ENCODE measurements at places on chromosomes 5 and 9.

DNA sequence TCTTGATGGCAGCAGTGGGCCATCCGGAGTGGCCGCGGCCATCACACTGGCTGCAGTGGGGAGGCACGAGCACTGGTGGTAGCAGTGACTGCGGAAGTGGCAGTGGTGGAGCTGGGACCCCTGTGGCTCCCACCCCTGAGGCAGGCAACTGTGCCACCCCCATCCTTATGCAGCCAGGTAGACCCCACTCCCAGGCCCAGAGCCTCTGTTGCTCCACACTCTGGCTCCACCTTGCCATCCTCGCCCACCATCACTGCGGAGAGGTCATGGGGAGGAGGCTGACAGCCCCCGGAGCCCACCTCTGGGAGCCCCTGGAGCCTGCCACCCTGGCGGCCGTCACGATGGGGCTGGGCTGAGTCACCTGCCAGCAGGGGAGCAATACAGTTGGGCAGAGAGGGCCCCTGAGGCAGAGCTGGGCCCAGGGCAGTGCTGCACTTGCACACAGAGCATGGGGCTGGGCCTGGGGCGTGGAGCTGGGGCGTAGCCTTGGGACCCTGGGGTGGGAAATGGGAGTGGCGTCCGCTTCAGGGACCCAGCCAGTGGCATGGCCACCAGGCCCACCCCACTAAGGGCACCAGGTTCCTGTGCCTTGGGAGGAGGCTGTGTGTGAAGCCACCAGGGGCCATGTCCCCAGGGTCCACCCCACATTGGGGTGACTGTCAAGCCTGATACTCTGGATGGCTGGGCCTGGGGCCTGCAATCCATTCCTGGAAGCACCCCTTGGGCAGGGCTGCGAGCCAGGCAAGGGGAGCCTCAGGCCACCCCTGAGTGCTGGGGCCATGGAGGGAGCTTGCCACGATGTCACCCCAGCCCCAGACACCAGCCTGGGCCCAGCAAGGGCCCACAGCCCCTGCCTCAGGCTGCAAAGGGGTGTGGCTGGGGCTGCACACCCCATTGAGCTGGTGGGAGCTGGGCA is 7.7 kb downstream of the AMBP start:
- DNase-seq = no peak

DNA sequence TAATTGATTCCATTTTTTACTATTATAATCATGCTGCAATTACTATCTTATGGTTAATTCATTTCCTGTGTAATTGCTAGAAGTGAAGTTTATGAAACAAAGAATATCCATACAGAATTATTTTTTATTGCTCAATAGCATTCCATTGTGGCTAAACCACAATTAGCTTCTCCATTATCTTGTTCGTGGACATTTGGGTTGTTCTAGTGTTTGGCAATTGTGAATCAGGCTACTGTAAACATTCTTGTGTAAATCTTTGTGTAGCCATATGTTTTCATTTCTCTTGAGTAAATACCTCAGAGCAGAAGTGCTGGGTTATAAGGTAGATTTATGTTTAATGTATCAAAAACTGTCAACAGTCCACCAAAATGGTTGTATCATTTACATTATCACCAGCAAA is 341.1 kb downstream of the MAT2B start:
- no peak for DNase-seq

GRCh38 chr5:136236479-136237083 is 43.6 kb upstream of the SMIM32 start:
- DNase-seq = no peak

- DNase-seq = peak; percentile 18
Measured at GRCh38 chr9:93184432-93185265, 710 bp downstream of the WNK2 start.

GRCh38 chr9:93261735-93262523 is 78.0 kb downstream of the WNK2 start:
- DNase-seq = no peak

DNA sequence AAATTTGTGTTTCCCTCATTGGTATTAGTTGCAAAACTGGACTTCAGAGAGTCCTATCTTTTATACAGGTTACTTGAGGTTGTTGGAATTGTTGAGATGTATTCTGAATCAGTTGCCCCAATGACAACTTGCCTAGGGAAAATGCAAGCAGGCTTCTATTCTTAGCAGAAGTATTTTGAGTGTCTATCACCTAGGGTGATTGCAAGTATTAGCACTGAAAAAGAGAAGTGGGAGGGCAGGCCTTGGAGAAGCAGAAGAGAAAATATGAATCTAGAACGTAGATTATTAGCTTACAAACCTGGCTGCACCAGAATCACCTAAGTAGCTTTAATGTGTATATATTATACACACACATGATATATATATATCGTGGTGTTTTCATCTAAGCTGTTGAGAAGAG is 43.2 kb downstream of the ADAMTS12 start:
- DNase-seq = no peak

GRCh38 chr9:122001491-122002201 is 91.5 kb downstream of the TTLL11 start:
- no peak for DNase-seq

DNA sequence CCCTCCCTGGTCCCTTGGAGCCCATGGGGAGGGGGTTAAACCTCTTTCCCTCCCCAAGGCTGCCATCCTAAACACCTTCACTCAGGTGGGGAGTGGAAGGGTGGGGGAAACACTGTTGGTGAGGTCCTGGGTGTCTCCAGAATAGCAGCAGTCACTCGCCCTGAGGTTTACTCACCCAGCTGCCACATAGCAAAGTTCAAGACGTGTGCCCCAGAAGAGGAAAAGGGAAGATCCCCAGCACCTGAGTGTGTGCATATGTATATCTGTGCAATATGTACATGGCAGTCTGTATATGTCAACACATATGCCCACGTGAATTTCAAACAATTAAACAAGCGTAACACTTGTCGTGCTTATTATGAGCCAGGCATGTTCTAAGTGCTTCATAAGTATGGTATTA is 31.3 kb upstream of the SMU1 start:
- DNase-seq = no peak

DNA sequence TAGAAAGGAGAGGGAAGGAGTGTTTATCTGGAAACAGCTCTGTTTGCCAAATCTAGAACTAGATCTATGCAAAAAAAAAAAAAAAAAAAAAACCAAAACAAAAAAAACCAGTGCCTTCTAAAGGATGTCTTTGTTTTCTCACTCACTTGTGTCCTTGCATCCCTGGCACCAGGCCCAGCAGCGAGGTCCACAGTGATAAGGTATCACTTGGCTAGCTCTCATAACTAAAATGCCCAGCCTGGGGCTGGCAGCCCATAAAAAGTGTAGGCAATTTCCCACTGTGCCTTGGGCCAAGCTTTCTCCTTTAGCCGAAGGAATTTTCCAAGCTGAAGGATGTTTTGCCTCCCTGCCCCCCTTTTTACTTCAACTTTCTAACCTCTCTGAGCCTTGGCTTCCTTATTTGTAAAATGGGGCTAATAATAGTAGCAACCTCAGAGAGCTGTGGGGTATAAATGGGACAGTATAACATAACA is 20.8 kb downstream of the RGS3 start:
- DNase-seq = no peak

- DNase-seq = no peak
Measured at GRCh38 chr9:136147038-136147889, 28.6 kb upstream of the TMEM250 start.

GRCh38 chr5:124315741-124316415 is 430.6 kb downstream of the ZNF608 start:
- DNase-seq = no peak

DNA sequence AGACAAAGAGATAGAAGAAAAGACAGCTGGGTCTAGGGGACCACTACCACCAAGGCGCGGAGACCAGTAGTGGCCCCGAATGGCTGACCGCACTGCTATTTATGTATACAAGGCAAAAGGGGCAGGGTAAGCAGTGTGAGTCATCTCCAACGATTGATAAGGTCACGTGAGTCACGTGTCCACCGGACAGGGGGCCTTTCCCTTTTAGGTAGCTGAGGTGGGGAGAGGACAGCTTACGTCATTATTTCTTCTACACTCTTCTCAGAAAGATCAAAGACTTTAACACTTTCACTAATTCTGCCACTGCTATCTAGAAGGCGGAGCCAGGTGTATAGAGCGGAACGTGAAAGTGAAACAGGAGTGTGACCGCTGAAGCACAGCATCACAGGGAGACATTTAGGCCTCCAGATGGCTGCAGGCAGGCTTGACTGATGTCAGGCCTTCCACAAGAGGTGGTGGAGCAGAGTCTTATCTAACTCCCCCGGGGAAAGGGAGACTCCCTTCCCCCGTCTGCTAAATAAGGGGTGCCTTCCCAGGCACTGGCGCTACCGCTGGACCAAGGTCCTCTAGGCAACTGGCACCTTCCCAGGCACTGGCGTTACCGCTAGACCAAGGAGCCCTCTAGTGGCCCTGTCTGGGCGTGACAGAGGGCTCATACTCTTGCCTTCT is 6.1 kb upstream of the PRR16 start:
- no peak for DNase-seq

DNA sequence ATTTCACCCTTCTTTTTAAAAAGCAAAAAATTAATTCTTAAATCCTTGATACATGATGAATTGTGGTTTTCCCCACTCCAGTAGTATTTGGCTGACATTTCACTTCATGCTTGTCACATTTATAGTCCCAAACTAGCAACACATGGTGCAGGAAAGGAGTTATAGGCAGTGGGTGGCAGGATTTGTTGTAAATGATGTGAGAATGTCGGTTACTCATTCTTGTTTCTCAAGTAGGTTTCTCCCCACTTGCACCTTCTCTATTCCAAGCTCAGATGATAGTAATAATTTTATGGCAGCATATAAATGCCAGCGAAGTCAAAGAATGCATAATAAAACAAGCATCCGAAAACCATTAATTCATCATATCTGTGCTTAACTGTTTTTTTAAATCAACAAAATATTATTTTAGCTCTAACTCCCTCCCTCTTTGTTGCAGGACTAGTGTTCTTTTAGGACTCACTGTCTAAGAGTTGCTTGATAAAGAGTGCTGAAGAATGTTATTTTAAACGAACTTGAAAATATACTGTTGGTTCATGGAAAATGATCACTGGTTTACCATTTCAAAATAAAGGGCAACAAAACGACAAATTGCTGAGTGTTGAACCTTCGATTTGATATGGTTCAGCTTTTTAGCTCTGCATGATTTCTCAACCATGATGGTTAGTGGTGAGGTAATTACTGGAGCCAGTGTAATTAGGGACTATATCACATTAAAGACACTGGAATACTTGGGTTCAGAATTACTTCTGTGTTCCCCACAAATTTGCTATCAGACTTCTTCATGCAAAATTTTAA is 88.1 kb upstream of the ADAMTSL1 start:
- no peak for DNase-seq

DNA sequence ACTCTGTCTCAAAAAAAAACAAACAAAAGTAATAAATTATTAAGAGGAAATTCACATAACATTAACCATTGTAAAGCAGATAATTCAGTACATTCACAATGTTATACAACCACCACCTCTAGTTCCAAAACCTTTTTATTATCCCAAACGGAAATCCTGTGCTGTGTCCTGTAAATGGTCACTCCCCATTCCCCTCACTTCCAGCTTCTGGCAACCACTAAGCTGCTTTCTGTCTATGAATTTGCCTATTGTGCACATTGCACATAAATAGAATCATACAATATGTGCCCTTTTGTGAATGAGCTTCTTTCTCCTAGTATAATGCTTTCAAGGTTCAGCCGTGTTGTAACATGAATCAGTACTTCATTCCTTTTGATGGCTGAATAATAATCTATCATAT is 20.8 kb downstream of the C9orf152 start:
- no peak for DNase-seq

DNA sequence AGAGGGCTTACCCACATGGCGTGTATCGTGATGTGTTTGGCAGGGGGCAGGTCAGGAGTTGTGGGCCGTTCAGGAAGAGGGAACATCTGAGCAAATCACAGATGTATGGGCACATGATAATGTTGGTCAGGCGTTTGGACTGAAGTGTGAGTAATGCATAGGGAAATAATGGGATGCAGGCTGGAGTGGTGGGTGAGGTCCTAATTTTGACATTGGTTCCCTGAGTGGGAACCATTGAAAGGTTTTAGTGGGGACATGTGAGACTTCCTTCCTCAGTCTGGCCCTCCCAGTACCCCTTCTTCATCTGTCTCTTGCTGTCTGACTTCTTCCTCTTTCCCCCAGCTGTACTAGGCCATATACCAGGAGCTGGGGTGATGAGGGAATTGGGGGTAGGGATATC is 7.6 kb downstream of the OTULIN start:
- DNase-seq = no peak

- DNase-seq = no peak
Measured at GRCh38 chr9:135283671-135284070, 195.9 kb upstream of the PPP1R26 start.

GRCh38 chr5:110094109-110094508 is 404.4 kb downstream of the MAN2A1 start:
- DNase-seq = no peak

DNA sequence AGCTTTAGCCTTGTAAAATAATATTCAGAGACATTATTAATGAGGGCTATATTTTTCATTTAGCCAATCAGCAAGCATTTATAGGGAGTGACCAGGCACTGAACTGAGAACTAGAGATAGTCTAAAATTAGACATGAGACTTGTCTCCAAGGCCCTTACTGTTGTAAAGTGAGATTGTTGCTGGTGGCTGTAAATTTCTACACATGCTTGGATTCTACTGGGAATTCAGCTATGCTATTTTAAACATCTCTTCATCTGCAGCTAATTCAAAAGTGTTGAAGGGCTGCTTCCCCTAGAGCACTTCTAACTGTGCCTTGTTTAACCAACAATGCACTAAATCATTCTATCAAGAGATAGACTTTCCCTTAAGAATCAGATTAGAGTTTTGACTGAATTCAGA is 67.4 kb downstream of the CHSY3 start:
- DNase-seq = no peak

- DNase-seq = no peak
Measured at GRCh38 chr5:96335873-96336272, 97.2 kb downstream of the PCSK1 start.

DNA sequence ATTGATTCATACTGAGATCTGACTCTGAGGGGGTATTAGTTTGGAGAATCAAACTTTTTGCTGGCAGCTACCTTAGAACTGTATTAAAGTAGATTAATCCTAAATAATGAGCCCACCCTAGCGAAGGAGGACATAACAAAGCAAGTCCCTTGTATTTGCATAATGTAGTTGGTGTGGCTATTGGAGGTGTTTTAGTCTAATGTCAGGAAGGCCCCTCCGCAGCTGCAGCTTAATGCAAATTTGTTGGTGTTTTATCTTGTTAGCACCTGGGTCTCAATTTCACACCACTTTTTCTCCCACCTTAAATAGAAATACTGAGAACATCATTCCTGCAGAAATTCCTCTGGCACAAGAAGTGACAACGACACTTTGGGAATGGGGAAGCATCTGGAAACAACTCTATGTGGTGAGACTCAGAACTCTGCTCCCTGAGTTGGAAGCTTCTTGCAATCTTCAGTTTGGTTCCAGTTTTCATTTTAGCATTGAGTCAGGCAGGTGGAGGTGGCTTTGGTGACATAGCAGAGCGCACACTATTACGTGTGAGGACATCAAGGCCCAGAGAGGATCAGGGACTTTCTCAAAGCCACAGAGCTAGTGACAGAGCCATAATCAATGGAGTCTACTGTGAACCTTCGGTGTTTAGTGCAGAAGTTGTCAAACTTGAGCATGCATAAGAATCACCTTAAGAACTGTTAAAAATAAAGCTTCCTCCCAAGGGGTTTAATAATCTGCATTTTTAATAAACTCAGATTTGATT is 33.9 kb downstream of the DOCK2 start:
- no peak for DNase-seq

Measured in stimulated activated CD4-positive, alpha-beta T cell treated with anti-CD3 and anti-CD28 coated beads, Interleukin-1b, Interleukin-23, amount 100 ng/mL, for 4 hours (primary cell).